CD4-positive, alpha-beta T cell treated with Interleukin-2 at 100 ng/mL for 4 hours (primary cell): ENCODE measurements at places on chromosomes 7 and 10.

GRCh38 chr7:81672872-81673271 lies 97.0 kb downstream of the HGF start:
- no peak for DNase-seq

- DNase-seq, result no peak
Measured at GRCh38 chr7:94921911-94922310, 14.5 kb downstream of the PPP1R9A start.

DNA sequence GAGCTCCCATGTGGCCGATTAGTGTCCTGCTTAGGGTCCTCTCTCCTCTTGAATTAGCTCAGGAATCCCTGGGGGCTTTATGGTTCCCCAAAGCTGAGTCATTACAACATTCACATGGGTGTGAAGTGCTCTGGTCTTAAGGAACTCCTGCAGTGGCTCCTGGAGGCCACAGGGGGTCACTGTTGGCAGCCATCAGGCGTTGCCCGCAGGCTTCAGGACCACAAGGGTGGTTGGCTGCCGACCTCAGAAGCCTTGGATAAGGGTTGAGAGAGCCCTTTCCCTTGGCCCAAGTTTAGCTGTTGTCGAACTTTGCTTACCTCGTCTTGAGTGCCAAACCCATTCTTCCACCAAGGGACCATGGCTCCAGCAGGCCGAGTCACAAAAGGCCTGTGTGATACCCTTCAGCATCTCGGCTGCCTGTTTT lies 61.7 kb downstream of the SH2D4B start:
- DNase-seq, result peak; percentile 17

- DNase-seq, result no peak
Measured at GRCh38 chr7:67387851-67388250, 391.2 kb downstream of the TYW1 start.

DNA sequence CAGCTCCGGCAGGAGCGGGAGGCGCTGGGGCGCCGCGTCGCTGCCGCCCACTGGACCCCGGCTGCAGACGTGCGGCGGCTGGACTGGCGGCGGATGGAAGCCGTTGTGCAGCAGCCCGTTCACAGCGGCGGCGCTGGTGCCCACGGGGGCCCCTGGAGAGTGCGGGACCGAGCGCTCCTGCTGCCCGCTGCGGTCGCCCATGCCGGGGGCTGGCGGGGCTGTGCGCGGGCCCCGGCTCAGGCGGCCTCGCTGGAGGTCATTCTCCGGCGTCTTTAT lies 413 bp downstream of the PANK1 start:
- no peak for DNase-seq

DNA sequence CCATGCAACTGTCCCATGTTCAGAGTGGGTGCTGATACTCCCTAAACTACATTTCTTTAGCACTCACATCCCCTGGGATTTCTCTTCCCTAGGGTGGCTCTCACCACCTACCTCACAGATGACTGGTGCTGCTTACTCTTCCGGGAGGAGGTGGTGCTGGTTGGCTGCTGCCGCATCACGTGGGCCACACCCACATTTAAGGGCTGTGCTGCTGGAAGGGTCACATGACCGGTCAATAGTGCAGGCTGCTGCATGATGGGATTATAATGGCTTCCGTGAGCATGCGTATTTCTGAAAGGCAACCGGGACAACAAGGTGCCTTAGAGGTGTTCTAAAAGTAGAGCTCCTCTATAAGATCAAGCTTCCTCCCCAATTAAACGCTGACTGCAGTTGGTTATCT lies 76.8 kb downstream of the CLEC2L start:
- no peak for DNase-seq

GRCh38 chr10:30540276-30540675 lies 89.3 kb downstream of the LYZL2 start:
- DNase-seq, result no peak

DNA sequence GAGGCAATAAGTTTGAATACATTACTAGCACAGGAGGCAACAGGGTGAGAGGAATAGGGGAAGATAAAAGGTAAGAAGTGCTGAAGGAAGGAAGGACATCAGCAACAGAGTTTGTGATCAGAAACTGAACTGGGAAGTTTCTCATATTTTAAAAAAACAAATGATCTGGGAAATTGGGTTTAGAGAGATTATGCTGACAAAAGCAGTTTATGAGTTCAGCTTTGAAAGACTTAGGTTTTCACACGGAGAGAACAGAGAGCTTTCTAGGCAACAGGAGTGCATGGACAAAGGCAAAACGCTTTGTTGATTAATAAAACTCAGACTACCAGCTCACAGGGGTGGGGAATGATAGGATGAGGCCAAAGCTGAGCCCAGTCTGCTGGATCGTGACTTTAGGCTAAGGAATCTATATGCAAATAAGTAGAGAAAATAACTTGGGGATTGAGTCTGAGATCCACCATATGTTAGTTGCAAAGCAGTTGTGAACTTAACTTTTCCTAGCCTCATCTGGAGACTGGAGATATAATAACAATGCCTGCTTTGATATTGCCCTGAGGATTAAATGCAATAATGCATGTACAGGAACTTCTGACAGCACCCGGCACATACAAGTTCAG lies 4.2 kb downstream of the OSBPL3 start:
- no peak for DNase-seq

GRCh38 chr10:62149621-62150020 lies 119.0 kb downstream of the RTKN2 start:
- DNase-seq, result no peak

- no peak for DNase-seq
Measured at GRCh38 chr7:14851610-14852009, 50.9 kb downstream of the DGKB start.

DNA sequence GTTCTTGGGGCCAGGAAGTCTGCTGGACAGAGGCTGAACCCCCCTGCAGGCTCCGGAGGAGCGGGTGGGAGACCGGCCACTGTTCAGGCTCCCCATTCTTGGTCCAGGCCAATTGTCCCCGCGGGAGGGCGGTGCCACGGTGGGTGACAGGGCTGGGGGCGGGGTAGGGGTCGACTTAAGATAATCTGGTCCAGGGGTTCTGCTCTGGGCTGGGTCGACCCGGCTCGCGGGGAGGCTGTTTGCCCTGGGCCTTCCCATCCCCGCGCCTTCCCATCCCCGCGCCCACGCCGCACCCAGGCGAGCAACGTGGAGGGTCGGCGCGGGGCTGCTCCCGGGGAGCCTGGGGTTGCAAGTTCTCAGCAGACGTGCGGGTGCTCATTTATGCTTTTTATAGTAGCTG lies 7.3 kb upstream of the GLRX3 start:
- no peak for DNase-seq

DNA sequence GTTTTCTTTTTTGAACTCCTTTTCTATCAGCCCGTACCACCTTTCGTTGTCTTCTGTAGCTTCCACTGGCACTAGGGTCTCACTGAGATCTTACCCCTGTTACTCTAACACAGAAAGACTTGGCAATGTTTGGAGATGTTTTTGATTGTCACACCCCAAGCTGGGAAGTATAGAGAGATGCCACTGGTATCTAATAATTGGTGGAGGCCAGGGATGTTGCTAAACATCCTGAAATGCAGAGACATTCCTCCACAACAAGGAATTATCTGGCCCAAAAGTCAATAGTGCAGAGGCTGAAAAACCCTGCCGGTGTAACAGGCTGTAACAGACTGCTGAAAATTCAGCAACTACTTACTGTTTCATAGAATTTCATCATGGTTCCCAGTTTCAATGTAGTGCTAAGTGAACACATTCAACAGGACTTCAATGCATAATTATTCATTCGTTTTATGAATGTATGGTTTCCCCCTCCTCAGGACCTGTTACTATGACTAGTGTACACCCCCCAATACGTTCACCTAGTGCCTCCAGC lies 115.9 kb downstream of the TRIM24 start:
- no peak for DNase-seq

DNA sequence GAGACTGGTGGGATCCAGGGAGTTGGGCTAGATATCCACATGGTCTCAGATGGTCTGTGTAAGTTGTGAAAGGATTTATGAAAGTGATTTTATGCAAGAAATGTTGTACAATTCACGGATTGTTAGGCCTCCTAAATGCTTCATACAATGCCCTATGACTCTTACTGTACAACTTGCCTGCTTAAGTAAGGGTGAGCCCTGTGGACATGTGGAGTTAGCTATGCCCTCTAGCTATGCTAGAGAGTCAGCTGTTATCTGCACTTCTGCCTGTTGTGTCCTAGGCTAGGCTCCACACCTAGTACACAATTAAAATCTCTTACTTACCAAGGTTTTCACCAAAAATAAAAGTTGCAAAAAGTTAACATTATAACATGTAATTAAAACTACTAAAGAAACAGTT lies 1.7 kb upstream of the CFAP43 start:
- DNase-seq, result no peak

DNA sequence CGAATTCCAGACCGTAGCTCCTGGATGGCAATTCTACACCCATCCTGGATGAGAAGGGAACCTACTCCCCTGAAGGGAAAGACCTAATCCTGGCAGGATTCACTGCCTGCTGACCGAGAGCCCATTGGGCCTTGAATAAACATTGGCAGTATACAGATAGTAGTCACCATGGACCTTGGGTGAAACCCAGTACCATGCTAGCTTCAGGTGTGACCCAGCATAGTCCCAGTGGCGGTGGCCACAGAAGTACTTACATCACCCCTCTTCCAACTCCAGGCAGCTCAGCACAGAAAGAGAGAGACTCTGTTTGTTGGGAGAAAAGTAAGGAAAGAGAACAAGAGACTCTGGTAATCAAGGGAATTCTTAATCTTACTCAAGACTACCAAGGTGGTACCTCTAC lies 97.2 kb upstream of the SLC13A1 start:
- DNase-seq, result no peak

DNA sequence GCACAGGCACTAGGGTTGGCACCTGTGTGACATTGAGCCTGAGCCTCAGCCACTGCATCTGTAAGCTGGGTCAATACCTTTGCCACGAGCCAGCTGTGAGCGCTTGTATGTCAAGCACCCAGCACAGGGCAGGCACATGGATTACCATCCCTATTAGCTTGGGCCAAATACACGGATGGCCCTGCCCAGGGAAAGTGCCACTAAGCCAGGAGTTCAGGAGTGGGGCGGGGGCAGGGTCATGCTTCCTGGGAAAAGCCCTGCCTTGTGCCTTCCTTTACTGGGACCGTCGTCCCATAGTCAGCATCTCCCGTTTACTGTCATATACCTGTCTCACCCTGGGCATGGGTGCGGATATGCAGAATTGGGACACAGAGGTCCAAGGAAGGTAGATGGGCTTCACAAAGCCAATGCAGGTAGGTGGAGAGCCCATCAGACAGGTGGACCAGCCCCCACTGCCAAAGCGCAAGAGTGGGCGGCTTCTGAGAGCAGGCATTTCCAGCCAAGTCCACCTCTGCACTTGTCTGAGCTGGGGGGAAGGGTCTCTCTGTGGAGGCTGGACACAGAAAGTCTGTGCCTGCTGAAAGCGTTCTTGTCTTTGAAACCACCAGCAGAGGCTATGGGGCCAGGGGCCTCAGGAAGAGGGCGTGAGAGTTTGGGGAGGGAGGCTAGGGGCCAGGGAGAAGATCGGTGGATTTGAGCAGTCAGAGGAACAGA lies 72.6 kb downstream of the VWA2 start:
- no peak for DNase-seq
